NCI-H1436 (cell line): ENCODE measurements at places on chromosomes 6 and 20.

DNA sequence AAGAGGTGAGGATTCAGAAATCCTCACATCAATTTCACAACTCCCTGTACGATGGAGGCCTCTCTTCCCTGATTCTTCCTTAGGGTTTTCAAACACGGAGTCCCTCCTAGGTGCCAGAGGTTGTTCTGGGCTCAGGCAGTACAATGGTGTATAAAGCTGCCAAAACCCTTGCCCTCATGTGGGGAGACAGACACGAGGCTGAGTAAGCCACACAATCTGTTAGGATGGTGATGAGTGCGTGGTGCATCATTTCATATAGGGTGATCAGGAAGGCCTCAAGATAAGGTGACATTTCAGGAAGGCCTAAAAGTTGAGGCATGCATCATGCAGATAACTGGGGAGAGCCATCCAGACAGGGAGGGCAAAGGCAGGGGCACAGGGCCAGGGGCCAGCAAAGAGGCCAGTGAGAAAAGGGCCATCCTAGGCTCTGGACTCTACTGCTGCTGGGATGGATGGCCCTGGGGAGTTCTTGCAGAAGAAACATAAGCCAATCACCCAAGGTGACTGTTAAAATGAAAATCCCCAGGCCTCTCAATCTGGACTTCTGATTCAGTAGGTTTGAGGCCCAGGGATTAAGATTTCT, 186.5 kb downstream of the PRKN start:
- DNase-seq = no peak

DNA sequence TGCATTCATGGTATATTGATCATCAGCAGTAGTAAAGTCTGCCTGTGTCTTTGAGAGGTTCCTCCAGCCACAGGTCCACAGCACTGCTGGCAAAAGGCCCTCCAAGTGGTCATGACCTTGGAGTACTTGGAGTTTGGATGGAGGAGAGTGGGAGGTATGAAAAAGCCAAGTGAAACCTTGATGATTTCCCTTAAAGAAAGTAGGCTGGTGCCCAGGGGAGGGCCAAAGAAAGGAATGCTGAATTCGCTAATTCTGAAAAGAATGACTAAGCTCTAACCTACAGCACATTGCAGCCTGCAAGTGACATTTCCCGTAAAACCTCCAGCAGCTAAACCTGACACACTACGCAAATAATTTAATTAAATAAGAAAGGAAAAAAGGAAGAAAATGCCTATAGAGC, 223.4 kb upstream of the TAB2 start:
- no peak for DNase-seq

DNA sequence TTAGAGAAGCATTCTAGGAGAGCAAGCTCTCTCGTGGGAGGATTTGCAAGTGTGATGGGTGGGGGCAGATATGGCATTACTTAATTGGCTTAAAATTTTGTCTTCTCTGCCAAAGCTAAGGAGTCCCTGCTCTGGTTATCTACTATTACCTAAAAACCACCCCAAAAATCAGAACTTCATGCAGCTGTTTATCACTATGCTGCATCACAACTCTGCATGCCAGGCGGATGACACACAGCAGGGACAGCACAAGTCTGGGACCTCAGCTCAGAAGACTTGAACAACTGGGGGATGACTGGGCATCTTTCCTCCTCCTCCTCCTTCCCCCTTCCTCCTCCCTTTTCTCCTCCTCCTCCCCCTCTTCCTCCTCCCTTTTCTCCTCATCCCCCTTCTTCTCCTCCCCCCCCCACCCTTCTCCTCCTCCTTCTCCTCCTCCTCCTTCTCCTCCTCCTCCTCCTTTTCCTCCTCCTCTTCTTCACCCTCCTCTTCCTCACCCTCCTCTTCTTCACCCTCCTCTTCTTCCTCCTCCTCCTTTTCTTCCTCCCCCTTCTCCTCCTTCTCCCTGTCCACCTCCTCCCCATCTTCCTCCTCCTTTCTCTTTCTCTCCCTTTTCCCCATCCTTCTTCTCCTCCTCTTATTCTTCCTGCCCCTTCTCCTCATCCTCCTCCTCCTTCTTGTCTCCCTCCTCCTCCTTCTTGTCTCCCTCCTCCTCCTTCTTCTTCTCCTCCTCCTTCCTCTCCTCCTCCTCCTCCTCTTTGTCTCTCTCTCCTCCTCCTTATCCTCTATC, 218.6 kb upstream of the PMEPA1 start:
- no peak for DNase-seq

- peak; percentile 9 for DNase-seq
Measured at GRCh38 chr6:109595998-109596397, 95.0 kb downstream of the AK9 start.

DNA sequence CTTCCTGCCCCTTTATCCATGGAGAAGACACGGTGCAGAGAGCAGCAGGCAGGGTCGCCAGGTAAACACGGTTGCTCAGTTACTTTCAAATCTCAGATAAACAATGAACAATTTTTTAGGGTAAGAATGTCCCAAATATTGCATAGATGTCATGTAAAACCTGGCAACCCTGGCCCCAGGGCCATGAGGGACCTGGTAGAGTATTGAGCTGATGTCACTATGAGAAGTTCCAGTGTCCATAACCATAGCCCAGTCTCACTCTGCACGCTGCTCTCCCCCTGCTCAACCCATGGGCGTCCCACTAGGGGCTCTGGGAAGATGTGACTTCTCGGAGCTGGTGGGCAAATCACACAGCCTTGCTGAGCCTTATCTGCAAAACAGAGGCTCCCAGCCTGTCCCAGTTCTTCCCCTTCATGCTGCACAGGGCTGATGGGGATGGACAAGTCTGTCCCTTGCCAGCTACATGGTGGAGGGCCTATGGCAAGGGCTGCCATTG, 71.3 kb upstream of the TOP1 start:
- no peak for DNase-seq

- no peak for DNase-seq
Measured at GRCh38 chr6:11668455-11668854, 110.1 kb downstream of the ADTRP start.

DNA sequence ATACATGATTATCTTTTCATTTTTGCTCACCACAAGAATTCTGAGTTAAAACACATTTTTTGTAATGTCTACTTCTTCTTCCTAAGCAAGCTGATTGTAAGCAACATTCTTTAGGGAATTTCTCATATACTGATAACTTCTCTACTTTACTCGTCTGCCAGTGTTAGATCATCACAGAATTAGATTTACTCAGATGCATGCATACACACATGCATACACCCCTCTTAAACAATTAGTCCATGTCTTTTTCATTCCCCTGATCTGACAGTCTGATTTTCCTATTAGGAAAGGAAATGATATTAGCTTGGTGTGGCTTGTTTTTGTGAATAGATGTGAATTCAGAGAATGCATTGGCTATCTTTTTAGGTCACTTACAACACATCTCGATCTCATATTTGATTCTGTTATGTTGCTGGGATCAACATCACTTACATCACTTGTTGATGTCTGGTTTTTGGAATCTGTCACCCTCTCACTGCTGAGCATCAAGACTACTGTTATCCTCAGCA, 91.4 kb downstream of the FIG4 start:
- DNase-seq = no peak

GRCh38 chr20:10716855-10717254, 43.1 kb upstream of the JAG1 start:
- no peak for DNase-seq

GRCh38 chr20:32077190-32077589, 25.1 kb downstream of the HCK start:
- DNase-seq = no peak

DNA sequence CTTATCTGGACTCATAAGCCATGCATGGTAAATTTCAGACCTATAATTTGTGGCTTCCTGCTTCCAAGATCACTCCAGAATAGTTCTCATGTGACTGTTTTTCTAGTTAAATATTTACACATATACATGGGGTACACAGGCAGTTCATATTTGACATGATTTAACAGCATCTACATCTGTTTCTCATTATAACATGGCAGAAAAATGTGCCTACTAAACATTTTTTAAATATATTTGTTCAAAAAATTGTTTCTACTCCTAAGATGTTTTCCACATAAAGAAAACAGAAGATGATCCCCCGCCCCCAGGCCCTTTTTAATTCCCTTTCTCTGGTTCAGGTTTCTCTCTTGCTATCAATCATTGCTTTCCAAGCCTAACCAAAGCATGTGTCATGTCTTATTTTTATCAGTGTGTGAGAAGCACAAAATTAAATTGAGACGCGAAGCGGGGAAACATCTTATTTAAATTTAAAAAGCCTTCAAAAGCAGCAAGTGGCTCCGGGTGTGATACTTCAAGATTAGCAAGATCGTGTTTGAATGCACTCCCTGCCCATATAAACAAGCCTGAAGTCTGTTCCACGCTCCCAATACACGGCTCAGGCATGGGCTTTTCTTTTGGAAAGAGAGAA, 37.3 kb downstream of the IPCEF1 start:
- no peak for DNase-seq

DNA sequence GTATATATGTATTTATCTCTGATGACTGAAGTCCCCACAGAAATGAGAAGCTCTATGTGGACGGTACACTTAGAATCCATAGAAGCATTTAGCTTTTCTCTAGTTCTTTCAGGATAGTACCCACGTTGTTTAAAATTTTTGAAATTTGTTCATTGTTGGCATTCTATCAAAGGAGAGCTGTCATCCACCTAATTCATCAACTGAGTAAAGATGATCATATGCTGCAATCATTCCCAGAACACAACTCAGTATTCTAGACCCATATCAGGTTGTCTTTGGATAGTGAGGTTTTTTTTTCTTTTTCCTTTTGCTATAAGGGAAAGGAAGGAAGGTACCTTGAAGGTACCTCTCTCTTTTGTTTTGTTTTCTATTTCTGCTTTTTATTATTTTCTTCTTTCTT, 9.3 kb downstream of the SERAC1 start:
- DNase-seq = no peak
